Effector memory CD8-positive, alpha-beta T cell (primary cell): ENCODE measurements at places on chromosomes 7 and 10.

DNA sequence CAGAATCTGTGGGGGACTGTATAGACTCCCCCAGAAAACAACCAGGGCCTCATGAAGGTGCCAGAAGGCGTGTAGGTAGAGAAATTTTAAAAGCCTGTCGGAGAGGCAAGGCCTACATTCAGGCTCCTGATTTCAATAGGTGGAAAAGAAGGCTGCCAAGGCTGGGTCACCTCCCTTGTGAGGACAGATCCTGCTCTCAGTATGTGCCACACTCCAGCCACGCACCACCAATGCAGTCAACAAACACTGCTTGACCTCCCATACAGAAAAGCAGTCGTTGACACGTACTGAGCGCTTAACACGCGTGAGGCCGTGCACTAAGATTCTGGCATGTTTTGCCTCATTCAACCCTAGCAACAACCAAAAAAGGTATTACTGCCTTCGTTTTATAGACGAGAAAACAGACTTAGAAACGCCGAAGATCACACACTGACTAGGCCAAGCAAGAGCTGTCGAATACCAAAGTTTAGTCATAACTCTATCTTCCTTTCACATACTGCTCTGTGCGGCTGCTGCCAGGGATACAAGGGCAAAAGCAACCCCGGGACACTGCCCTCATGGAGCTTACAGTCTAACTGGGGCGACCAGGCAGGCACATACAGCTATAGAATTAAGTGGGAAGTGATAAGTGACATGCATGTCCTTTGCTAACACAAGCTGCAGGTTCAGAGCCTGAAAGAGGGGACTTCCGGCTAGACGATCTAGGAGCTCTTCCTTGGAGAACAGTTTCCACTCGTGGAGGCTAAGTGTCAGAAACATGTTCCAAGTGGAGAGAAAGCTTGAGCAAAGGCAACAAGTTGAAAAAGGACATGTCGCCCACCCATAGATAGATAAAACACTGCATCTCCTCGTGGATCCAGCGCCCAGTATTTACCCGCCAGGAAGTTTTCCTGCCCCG is 797 bp upstream of the NKX2-3 start:
- H3K4me3 ChIP-seq = peak overlapping the region; percentile 42
- peaks cover 7% of the 10 kb centered on the region for H3K36me3 ChIP-seq
- H3K4me1 ChIP-seq = peaks cover 31% of the 10 kb centered on the region
- DNase-seq = no peak

- peaks cover 49% of the 10 kb centered on the region for H3K36me3 ChIP-seq
- H3K4me1 ChIP-seq = no peaks in the 10 kb centered on the region
- no peak for DNase-seq
- H3K27ac ChIP-seq = no peak overlapping the region
- no peaks in the 10 kb centered on the region for H3K27me3 ChIP-seq
- H3K4me3 ChIP-seq = no peak overlapping the region
Observed at GRCh38 chr10:15782851-15783250, 63.1 kb upstream of the ITGA8 start.

- no peak for DNase-seq
- H3K4me1 ChIP-seq = peaks cover 11% of the 10 kb centered on the region
- H3K27me3 ChIP-seq = peaks cover 6% of the 10 kb centered on the region
- H3K27ac ChIP-seq = peak overlapping the region; percentile 29
Observed at GRCh38 chr10:1241973-1242935, 186.1 kb downstream of the WDR37 start.

GRCh38 chr7:47347346-47347745 is 234.6 kb downstream of the TNS3 start:
- DNase-seq = no peak
- H3K27ac ChIP-seq = no peak overlapping the region
- H3K4me1 ChIP-seq = no peaks in the 10 kb centered on the region
- no peaks in the 10 kb centered on the region for H3K27me3 ChIP-seq

DNA sequence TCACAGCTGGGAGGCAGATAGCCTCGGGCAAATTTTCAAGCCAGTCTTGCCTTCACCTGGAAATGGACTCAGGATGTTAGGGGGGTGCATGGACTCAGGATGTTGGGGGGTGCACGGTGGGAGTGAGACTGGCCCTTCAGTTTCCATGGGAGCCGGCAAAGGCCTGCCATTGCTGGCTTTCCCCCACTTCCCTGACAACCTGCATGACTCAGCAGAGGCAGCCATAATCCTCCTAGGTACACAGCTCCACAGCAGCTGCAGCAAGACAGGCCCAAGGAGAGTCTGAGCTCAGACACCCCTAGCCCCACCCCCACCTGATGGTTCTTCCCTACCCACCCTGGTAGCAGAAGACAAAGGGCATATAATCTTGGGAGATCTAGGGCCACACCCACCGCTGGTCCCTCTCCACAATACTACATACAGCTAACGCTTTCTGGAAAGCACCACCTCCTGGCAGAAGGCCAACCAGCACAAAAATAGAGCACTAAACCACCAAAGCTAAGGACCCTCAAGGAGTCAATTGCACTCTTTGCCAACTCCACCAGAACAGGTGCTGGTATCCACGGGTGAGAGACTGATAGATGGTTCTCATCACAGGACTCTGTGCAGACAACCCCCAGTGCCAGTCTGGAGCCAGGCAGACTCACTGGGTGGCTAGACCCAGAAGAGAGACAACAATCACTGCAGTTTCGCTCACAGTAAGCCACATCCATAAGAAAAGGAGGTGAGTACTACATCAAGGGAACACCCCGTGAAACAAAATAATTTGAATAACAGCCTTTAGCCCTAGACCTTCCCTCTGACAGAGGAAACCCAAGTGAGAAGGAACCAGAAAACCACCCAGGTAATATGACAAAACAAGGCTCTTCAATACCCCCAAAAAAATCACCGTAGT is 18.3 kb downstream of the C7orf25 start:
- H3K36me3 ChIP-seq = no peaks in the 10 kb centered on the region
- peaks cover 43% of the 10 kb centered on the region for H3K27me3 ChIP-seq
- no peak for DNase-seq
- no peak overlapping the region for H3K4me3 ChIP-seq
- peaks cover 10% of the 10 kb centered on the region for H3K4me1 ChIP-seq

GRCh38 chr10:86671419-86671818 is 3.1 kb downstream of the LDB3 start:
- H3K36me3 ChIP-seq = no peaks in the 10 kb centered on the region
- H3K4me1 ChIP-seq = no peaks in the 10 kb centered on the region

DNA sequence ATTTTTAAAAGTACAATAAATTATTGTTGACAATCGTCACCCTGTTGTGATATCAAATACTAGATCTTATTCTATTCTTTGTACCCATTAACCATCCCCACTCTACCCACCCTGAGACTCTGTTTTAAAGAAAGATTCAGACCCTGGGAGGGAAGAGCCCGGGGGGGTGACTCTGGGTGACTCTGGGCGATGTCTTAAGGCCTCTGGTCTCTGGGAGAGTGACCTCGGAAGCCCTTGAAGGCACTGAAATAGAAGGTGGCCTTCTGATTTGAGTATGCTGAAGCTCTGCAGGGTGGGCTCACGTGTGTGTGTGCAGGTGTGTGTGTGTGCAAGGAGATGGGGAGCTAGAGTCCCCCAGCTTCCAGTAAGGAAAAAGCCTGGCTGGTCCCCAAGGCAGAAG is 9.7 kb downstream of the ADAP1 start:
- no peak overlapping the region for H3K4me3 ChIP-seq
- H3K27me3 ChIP-seq = no peaks in the 10 kb centered on the region

- H3K4me3 ChIP-seq = peak within 1 kb of the TSS; percentile 78
- no peak within 1 kb of the TSS for H3K27ac ChIP-seq
- H3K4me1 ChIP-seq = peaks cover 21% of the 10 kb centered on the region
- no peak for DNase-seq
- peaks cover 73% of the 10 kb centered on the region for H3K27me3 ChIP-seq
- H3K36me3 ChIP-seq = peaks cover 3% of the 10 kb centered on the region
Observed at GRCh38 chr7:37920305-37920848, at the start of gene EPDR1. Gene EPDR1, plus strand, starts transcription at chr7:37920640. Its CDS starts 300 bp downstream, at chr7:37920940.

- H3K27me3 ChIP-seq = peaks cover 19% of the 10 kb centered on the region
- DNase-seq = no peak
- H3K4me1 ChIP-seq = peaks cover 6% of the 10 kb centered on the region
- H3K27ac ChIP-seq = no peak overlapping the region
- H3K36me3 ChIP-seq = peaks cover 3% of the 10 kb centered on the region
Observed at GRCh38 chr10:77710081-77710551, 72.5 kb upstream of the KCNMA1 start.

GRCh38 chr7:784971-785370 is 47.3 kb upstream of the SUN1 start:
- H3K36me3 ChIP-seq = peaks cover 7% of the 10 kb centered on the region
- no peaks in the 10 kb centered on the region for H3K4me1 ChIP-seq
- no peaks in the 10 kb centered on the region for H3K27me3 ChIP-seq
- DNase-seq = no peak

DNA sequence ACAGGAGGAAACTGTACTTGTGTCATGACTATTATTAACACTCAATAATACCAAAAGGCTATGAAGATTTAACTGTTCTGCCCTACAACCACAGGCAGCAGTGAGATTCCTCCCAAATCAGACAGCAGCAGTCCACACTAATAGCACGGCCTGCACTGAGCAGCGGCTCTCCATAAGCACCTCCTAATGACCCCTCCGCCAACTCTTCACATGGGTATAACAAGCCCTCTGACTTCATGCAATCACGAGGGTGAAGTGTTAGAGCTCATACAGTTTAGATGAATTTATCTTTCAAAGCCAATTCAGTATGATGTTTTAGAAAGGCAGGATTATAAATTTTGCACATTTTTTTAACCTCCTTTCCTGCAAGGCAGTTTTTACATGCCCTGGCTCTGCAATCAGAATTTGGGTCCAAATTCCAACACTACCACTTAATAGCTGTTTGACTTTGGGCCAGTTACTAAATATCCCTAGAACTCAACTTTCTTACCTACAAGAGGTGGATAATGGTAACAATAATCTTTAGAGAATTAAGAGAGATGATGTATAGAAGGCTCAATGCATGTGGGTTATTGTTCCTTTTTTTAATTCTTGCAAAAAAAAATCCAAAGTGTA is 617.1 kb downstream of the KCNMA1 start:
- H3K4me3 ChIP-seq = no peak overlapping the region
- peaks cover 22% of the 10 kb centered on the region for H3K27me3 ChIP-seq
- H3K36me3 ChIP-seq = no peaks in the 10 kb centered on the region

DNA sequence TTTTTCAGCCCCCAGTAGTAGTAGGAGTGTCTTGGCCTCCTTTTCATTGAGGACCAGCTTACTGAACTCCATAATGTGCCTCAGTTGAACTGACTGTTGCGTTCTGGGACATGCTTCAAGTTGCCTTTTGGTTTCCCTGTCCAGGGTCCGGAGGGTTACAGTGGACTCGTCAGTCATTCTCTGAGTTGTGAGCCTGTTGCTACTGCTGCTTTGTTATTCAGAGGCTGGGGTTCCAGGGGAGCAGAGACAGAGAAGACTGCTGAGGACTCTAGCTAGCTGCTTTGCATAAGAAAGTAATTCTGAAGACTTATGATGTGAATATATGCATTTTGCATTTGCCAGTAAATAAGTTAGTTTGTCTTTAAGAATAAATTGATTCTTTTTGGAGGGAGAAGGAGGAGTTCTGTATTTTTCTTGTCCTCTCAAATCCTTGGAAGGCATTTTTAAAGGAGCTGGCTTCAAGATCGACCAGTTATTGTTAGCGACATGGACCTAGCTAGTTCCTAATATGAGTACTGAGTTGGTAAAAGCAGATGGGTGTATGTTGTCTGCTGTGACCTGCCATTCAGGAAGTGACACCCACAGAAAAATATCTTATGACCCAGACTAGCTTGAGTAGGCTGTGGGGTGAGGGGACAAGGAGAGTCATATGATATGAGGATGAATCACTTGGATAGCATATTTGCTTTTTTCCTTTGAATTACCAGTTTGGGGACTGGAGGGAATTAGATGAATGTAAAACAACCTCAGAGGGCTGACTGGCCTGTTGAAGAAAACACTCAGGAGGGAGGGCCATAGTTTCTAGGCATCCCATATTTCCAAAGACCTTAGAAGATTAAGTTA is 8.3 kb downstream of the PI4K2A start:
- peak overlapping the region; percentile 75 for H3K4me3 ChIP-seq
- H3K36me3 ChIP-seq = peaks cover 33% of the 10 kb centered on the region
- H3K4me1 ChIP-seq = peaks cover 18% of the 10 kb centered on the region
- peak; percentile 37 for DNase-seq
- no peaks in the 10 kb centered on the region for H3K27me3 ChIP-seq

GRCh38 chr10:48802611-48803071 is 118.0 kb downstream of the WDFY4 start:
- no peak overlapping the region for H3K27ac ChIP-seq
- peaks cover 24% of the 10 kb centered on the region for H3K27me3 ChIP-seq
- H3K36me3 ChIP-seq = peaks cover 6% of the 10 kb centered on the region
- no peak for DNase-seq
- peaks cover 8% of the 10 kb centered on the region for H3K4me1 ChIP-seq

GRCh38 chr10:34918776-34919315 is 103.8 kb upstream of the PARD3 start:
- H3K4me3 ChIP-seq = no peak overlapping the region
- no peaks in the 10 kb centered on the region for H3K4me1 ChIP-seq
- H3K27me3 ChIP-seq = no peaks in the 10 kb centered on the region
- DNase-seq = no peak
- no peak overlapping the region for H3K27ac ChIP-seq

- no peak overlapping the region for H3K27ac ChIP-seq
- no peak for DNase-seq
- H3K27me3 ChIP-seq = peaks cover 96% of the 10 kb centered on the region
- H3K4me1 ChIP-seq = peaks cover 8% of the 10 kb centered on the region
- H3K36me3 ChIP-seq = peaks cover 3% of the 10 kb centered on the region
Observed at GRCh38 chr10:101292194-101293006, 61.6 kb upstream of the BTRC start.

DNA sequence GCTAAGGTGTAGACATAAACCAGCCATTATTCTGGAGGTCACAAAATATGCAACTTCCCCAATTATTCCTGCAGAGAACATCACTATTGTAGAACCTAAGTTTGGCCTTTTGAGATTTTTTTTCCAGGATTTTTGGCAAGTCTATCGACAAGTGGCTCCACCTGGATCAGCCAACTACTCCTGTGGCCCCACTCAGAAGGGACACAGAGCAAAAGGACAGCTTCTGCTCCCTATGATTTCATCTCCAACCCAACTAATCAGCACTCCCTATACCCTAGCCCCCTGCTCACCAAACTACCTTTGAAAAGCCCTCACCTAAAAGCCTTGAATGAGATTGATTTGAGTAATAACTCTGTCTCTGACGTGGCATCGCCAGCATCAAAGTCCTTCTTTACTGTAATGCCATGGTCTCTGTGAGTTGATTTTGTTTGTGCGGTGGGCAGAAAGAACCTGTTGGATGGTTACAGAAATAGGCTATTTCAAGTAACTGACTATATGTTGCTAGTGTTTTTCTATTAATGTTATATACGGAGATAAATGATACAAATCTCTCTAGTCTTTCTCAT is 13.7 kb upstream of the CROT start:
- no peak overlapping the region for H3K27ac ChIP-seq

DNA sequence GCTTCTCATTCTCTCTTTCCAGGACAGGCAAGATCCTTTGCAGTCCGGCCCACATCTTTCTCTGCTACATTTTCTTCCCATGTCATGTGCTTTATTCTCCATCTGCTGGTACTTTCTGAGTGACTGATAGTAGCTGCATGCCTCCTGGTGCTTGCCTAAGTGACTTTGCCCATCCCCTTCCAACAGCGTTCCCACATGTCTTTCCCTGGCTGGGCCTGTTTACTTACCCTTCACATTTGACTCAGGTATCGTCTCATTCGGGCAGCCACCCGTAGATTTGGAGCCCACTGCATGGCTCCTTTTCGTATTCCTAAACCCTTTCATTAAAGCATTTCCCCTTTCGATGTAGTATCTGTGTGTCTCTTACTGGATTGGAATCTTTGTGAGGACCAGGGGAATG is 24.6 kb downstream of the TYW1 start:
- peaks cover 3% of the 10 kb centered on the region for H3K4me1 ChIP-seq
- H3K4me3 ChIP-seq = no peak overlapping the region
- H3K27ac ChIP-seq = no peak overlapping the region
- no peaks in the 10 kb centered on the region for H3K27me3 ChIP-seq
- DNase-seq = no peak
- peaks cover 79% of the 10 kb centered on the region for H3K36me3 ChIP-seq
